Activated CD8-positive, alpha-beta T cell treated with anti-CD3 and anti-CD28 coated beads, Interleukin-2, amount 10 ng/mL, durations not matched to agents 7 days and 5 days (primary cell): ENCODE measurements at places on chromosomes 11 and 22.
A peak's percentile ranks its signal among the peaks of the same experiment; 100 is the strongest.

- peak; percentile 62 for DNase-seq
These were observed 7.6 kb downstream of the CARS1 start for GRCh38 chr11:3049430-3050243.

DNA sequence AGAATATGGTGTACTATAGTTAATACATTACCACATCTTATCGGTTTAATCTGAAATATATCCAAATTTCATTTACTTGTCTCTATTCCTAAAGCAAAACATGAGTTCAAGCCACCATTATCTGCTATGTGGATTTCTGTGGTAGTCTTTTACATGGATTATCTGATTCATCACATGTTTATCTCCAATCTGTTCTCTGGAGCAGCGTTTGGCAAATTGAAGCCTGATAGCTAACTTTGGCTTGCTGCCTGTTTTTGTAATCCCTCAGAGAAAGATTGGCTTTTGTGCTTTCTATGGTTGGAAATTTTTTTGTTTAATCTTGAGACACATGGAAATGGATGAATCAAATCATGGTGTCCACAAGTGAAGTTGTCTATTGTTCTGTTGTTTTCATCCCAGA is 274.3 kb downstream of the JRKL start:
- no peak for DNase-seq

DNA sequence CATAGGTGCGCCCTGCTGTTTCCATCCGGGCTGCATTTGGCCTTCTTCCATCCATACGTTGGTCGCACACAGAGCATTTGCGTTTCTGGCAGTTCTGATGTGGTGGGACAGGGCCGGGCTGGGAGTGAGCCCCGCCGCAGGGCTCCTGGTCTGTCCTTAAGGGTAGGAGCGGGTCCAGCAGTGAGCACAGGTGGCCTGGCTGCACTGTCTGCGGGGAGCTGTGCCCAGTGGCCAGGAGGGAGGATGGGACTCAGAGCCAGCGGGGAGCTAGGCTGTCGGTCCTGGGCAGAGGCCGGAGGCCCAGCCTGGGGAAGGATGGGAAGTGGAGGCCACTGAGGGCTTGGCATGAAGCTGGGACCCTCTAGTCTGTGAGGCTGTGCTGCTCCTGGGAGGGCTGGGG is 385.1 kb downstream of the TBC1D22A start:
- no peak for DNase-seq

GRCh38 chr11:83682611-83682973 is 396.4 kb upstream of the CCDC90B start:
- no peak for DNase-seq

DNA sequence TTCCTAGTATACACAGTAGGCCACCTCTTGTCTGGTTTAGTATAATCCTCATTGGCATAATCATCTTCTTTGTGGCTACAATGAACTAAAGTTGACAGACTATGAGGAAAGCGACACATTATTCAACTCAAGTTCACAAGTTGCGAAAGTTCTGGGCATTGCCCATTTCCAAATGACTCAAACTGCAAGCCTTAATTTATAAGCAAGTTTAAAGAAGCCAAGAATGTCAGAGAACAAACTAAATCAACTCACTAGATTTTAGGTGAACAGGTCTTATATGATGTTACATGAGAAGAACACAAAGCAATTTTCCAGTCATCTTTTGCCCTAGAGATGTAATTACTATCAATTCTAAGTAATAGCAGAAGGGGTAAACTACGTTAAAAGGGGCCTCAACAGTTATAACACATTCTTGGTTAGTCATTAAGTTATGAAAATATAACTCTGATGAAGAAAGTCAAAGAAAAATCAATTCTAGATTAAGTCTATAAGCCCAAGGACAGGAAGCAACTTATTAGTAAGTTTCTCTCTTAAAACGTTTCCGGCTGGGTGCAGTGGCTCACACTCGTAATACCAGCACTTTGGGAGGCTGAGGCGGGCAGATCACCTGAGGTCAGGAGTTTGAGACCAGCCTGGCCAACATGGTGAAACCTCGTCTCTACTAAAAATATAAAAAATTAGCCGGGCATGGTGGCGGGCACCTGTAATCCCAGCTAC is 21.5 kb downstream of the PICALM start:
- no peak for DNase-seq

DNA sequence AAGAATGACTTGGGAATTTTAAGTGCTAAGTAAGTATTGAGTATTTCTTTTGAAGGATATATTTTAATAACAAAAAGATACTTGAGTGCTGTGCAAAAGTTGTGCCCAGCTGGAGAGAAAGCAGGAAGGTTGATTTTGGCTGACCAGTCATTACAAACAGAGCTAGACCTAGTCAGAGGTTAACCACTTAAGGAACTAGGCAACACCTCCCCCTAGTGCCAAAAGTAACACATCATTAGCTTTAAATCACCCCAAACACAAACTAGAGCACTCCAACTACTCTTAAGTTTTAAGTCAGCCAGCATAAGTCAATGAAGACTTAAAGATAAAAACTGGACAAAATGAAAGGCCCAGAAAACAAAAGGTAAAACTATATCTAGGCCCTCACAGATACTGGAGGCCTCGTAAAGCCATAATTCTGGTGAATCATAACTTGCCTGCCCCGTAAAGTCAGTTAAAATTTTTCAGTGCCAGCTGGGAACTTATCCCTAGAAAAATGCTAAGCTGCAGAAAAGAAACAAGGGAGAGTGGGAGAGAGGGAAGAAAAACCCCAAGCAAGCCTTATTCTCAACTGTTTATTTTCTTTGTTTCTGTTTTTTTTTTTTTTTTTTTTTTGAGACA is 4.6 kb downstream of the TMEM9B start:
- peak; percentile 59 for DNase-seq

- peak; percentile 21 for DNase-seq
These were observed 152.8 kb downstream of the NCAM1 start for GRCh38 chr11:113113801-113114704.

- no peak for DNase-seq
These were observed 31.9 kb downstream of the DSCAML1 start for GRCh38 chr11:117765068-117765467.

DNA sequence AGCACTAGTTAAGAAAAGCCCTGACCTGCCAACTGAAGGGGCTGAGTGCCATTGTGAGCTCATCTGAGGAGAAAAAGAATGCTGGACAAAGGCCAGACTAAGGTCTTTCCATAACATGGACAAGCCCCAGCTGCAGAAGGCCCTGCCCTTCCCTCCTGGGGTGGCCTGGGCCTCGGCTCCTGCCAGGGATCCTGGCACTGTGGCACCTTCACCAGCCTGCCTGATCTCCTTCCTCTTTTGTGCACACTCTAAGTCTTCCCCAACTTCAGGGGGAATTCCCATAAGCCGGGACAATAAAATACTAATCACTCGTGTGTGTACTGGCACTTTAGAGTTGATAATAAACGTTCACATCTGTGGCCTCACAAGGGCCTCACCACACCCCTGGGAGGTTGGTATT is 9.9 kb downstream of the TMPRSS13 start:
- DNase-seq: no peak

DNA sequence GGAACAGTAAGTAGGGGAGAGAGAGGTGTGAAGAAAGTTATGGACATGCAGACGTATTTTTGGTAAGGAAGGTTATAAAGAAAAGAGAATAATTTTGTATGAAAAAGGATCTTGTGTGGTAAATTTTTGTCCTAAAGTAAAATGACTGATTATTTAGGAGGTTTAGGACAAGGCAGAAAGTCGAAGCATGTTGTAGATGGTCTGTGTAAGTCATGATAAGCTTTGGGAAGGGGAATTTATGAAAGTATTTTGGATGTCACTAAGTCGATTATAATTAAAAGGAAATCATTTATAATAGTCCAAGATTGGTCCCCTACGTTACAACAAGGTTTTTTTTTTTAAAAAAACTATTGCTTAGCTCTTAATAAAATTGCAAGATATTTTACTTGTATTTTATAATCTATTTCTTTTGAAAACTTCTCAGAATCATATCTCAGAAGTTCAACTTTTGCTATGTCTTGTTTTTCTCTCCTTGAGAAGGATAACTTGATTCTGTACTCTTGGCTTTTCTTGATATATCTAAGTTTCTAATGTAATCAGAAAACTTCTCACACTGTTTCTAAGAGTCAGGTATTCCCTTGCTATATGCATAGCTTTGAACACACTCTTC is 10.9 kb upstream of the CABP2 start:
- DNase-seq: no peak

DNA sequence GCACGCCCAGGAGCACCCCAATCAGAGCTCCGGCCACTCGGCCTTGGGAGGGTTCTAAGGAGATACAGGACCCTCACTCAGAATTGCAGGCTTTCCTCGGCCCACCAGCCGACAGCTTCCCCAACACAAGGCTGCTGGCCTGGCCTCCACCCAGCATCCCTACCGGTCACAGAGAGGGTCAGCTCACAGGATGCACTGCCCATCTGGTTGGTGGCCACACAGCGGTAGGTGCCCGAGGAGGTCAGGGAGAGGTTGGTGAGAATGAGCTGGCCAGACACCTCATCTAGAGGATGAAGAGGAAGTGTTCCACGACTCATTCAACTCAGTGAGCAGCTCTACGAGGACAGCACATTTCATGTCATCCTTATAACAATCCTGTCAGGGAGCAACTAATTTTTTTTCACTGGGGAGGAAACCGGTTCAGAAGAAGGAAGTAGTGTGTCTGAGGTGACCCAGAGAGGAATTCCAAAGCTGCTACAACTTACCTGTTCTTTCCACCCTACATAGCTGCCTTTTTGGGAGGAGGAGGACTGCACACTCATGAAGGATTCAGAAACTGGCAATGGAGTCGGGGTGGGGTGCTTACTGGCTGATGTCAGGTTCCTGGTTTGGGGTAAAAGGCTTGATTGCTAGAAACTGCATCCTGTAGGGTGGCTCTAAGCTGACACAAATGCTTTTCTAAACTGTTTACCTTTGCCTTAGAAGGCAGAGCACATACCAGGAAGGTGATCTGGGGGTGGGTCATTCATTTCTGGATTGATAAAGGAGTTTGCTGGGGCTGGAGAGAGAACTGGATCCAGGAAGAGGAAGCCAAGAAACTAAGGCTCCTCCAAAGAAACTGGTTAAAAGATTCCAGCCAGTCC is 3.3 kb downstream of the VSIG2 start:
- no peak for DNase-seq

DNA sequence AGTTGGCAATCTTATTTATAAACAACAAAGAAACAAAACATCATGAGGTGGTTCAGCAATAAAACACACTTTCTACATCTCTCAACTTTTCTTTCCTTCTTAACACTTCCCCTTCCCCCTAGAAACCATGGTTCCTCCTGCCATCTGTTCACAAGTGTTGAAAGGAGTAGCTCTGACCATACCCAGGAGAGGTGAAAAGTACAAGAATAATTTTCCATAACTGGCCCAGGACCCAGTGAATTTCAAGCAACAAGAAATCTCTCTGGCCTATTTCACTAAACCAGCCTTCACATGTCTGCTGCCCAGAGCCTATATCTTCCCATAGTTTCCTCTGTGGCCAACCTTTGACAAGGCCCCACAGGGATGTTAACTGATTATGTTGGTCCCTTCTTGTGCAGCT is 98.2 kb upstream of the CEP126 start:
- DNase-seq: no peak

DNA sequence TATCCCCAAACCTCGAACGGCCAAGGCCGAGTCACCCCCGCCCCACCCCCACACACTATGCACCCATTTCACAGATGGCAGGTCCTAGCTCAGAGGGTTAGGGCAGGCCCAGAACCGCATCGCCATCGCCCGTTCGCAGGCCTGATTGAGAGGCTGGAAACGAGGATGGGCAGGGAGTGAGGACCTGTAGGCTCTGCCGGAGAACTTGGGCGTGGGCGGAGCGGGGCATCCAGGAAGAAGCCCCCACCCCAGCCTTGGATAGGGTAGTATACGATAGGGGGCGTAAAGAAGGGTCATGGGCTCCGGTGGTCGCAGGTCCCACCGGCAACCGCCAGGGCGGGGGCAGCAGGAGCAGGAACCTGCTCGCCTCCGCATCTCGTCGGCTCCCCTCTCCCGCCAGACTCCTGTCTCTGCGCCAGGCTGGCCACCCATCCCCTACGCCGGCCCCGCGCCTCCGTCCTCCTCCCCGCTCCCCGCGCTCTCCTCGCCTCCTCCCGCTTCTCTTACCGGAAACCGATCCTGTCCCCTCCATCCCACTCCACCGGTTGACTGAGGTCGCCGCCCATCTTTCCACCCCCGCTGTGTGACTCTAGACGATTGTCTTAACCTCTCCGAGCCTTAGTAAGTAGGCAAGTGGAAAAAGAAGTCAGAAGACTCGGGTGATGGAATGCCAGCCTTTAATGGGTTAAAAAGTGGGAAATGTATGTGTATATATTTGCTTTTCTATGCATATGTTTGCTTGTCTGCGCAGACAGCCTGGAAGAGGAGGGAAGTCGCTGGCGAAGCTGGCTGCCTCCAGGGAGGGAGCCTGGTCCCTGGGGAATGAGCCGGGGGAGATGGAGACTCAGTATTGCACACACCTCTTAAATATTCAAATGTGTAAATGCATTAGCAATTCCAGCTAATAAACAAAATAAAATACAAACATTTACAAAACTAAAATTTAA is 52.8 kb downstream of the CYTH4 start:
- no peak for DNase-seq

- no peak for DNase-seq
These were observed 13.1 kb downstream of the IFT27 start for GRCh38 chr22:36762687-36763260.
